Fibroblast of villous mesenchyme (primary cell): ENCODE measurements at places on chromosomes 3 and 15.
A peak's percentile ranks its signal among the peaks of the same experiment; 100 is the strongest.

DNA sequence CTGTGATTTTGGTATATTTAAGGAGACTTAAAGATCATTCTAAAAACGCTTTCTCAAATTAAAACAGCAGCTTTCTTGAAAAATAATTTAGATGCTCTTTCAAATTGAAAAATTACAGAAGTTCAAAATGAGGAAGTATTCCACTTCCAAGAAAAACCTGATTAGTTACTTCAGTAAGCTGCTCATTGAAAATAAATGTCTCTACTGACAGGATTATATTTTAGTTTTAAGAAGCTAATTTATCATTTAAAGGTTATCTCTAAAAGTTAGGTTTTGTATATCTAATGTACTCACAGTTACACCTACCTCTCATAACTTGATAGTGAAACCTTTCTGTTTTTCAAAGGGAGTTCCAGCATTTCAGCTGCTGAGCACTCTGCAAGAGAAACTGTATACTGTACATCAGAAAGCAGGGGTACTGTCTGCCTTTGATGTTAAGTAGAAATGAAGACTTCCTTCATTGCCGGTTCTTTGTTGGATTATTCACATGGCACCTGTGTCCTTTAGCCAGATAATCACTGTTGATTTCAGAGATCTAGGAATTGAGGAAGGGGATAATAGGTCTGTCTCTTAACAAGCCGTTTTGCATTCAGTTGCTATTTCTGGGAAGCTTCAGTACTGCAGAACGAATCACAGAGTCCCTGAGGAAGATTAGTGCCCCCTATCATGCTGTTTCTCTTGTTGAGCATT, 161.6 kb downstream of the TCF12 start:
- DNase-seq: no peak

- DNase-seq: no peak
Measured at GRCh38 chr3:2850701-2851100, 259.5 kb downstream of the IL5RA start.

GRCh38 chr3:181623924-181624694, 87.6 kb upstream of the SOX2 start:
- no peak for DNase-seq

- peak; percentile 59 for DNase-seq
Measured at GRCh38 chr15:68578175-68578979, 416 bp upstream of the CORO2B start.

DNA sequence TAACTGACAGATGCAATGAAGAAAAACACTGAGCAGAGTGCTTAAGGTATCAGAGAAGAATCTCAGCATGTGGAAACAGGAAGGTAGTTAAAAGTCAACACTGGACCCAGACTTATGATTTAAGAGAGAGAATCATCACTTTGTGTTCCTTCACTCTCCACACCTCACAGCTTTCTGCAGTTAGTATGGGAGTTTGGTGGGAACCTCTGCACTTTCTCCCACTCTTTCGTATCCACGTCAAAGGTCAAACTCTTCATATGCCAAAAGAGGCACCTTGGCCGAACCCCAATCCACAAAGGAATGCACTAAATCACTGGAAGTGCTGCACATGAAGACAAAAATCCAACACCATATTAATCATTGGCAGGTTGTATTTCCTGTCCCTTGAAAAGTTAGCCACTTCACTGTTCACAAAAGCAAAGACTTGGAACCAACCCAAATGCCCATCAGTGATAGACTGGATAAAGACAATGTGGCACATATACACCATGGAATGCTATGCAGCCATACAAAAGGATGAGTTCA, 361.2 kb downstream of the MAGI1 start:
- DNase-seq: no peak

GRCh38 chr15:79824136-79824701, 72.6 kb downstream of the MTHFS start:
- DNase-seq: no peak

- DNase-seq: peak; percentile 58
Measured at GRCh38 chr3:153927107-153927506, 194.1 kb upstream of the ARHGEF26 start.

- peak; percentile 93 for DNase-seq
Measured at GRCh38 chr15:68543165-68544008, 35.4 kb upstream of the CORO2B start.

GRCh38 chr3:52530918-52531826, 2.5 kb downstream of the NT5DC2 start:
- no peak for DNase-seq

DNA sequence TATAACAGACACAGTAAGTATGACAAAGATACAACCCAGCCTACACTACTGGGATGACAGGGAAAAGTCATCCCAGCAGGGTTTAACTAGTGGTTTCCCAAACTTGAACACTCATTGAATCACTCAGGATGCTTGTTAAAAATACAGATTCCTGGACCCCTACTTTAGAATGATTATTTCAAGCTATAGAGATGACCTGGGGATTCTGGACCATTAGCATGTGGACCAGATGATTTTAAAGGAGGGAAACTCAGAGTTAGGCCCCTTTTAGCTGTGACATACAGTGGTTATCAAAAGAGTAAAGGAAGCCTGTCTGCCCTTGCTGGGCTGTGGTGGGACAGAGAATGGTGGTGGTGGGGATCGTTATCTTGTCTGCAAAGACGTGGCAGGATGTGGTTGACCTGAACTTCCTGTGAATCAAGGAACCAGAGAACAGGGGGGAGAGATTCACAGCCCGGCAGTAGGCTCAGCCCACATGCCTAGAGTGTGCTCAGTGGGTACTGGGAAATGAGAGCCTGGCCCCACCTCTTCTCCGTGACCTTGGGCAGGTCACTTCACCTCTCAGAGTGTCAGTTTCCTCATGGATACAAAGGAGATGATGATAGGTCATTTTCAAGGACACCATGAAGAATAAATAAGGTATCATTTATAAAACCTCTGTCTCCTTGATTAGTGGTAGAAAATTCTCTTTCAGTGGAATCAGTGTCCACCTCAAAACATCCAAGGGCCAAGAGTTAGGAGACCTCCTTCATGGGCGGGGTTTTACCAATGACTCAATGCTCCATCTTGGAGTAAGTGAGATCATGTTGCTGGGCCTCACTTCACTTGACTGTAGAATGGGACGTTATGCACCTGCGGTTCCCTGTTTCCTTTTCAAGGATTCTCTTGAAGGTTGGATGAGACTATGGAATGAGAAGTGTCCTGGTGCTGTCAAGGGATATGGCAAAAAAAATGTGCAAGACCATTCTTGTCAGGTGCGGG, 306.5 kb downstream of the RPLP1 start:
- DNase-seq: peak; percentile 88

DNA sequence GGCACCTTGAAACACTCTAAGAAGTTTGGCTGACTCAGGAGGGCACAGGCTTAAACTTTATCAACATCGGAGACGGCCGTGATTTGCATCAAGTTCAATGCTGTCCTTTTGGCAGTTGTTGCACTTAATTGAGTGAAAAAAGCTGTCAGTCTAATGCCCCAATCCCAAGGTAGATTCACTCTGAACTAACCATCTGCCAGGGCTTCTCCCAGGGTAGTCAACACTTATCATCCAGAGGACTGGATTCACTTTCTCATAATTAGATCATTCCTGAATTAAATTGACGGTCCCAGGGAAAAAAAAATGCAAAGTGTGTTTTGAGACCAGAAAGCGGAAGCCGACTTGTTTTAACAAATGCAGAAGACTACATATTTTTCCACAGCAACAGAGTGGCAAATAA, 28.5 kb downstream of the RORA start:
- no peak for DNase-seq

GRCh38 chr3:171459137-171459941, 866 bp downstream of the TNIK start:
- DNase-seq: peak; percentile 32

GRCh38 chr3:126478581-126479310, 3.1 kb upstream of the ZXDC start:
- no peak for DNase-seq

GRCh38 chr3:18745472-18745871, 320.3 kb upstream of the SATB1 start:
- DNase-seq: no peak

DNA sequence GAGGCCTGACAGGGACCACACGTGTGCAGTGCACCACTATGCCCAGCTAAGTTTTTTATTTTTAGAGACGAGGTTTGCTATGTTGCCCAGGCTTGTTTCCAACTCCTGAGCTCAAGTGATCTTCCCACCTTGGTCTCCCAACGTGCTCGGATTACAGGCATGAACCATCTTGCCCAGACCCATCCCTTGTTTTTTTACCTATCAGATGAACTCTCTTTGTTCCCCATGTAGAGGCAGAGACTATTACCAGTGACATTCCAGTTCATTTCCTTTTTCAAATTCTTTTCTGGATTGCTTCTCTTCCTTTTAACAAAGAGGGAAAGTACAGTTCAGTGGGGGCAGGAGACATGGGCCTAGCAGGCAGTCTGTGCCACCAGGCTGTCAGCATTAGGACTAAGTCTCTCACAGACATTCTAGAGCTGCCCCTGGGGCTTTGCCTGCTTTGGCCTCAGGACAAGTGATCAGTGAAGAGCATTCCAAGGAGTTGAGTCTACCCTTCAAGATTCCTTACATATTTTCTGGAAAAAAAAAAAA, 103.5 kb upstream of the SLC7A14 start:
- peak; percentile 64 for DNase-seq

- DNase-seq: no peak
Measured at GRCh38 chr3:9351709-9352126, 11.1 kb upstream of the THUMPD3 start.

GRCh38 chr3:11661052-11661656, 17.4 kb upstream of the VGLL4 start:
- no peak for DNase-seq

DNA sequence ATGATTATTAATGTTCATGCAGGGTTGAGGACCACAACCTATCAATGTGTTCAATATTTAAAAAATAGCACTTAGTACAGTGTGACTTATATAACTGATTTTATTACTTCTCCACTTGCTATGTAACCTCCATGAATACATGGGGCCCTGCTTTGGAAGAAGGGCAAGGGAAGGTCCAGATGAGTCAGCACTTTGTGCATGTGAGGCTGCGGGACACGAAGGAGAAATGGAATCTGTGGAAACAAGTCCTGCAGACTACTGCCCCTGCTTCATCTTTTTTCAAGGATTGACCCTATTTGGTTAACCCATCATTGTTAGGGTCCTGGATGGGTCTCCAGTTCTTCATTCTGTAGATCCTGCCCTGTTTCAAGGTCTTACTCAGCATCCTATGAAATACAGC, 1.6 kb downstream of the NXPE3 start:
- DNase-seq: peak; percentile 89

GRCh38 chr3:194176274-194176991, 40.5 kb downstream of the HES1 start:
- DNase-seq: peak; percentile 60

GRCh38 chr3:115836944-115837343, 213.6 kb downstream of the GAP43 start:
- peak; percentile 23 for DNase-seq

- peak; percentile 77 for DNase-seq
Measured at GRCh38 chr3:159128628-159129027, 326.8 kb downstream of the MFSD1 start.

GRCh38 chr15:68935400-68935937, 5.1 kb downstream of the SPESP1 start:
- DNase-seq: no peak

DNA sequence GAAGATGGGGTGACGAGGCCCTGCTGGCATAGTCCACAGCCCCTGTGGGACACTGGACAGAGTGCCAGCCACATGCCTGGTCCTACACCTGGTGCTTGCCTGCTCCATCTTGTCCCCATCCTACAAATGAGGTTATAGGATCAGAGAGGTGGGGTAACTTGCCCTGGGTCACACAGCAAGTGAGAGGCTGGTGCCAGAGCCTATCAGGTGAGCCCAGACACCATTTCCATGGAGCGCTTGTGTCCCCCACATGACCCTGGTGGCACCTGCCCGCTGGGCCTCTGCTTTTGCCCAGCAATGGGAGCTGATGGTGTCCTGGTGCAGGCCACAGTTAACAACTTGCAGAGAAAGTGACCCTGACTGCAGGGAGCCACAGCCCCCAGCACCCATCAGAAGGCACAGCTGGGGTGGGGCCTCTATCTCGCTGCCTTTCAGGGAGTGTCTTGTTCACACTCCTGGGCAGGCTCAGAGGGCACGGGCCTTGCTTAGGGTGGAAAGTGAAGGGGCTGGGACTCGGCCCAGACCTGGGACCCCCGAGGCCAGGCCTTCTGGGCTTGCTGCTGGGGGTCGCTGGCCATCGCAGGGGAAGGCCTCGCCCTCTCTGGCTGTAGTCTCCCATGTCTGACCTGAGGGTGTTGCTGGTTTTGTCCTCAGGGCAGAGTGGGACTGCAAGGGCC, 7.2 kb downstream of the PLXNA1 start:
- DNase-seq: no peak

GRCh38 chr3:193569119-193569518, 14.4 kb upstream of the ATP13A4 start:
- no peak for DNase-seq

DNA sequence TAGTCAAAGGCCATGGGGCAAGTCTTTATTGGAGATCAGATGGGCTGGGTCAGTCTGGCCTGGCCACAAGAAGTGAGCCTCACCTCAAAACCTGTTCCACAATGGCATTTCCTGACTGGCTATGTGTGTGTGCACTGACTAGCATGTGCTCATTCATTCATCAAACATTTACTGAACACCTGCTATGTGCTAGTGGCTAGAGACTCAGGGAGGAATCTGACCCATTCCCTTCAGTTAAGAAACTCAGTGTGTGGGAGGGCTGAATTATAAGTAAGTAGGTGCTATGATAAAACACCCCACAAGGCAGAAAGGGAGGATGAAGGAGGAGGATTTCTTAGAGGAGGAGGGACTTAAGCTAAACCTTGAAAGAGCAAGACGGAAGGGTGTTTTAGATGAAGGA, 5.4 kb upstream of the CGNL1 start:
- no peak for DNase-seq

GRCh38 chr15:25684521-25685431, 178.4 kb downstream of the ATP10A start:
- peak; percentile 14 for DNase-seq

GRCh38 chr3:137264843-137265330, 307.1 kb downstream of the IL20RB start:
- no peak for DNase-seq

- DNase-seq: no peak
Measured at GRCh38 chr3:24225385-24225950, 269.2 kb downstream of the THRB start.

DNA sequence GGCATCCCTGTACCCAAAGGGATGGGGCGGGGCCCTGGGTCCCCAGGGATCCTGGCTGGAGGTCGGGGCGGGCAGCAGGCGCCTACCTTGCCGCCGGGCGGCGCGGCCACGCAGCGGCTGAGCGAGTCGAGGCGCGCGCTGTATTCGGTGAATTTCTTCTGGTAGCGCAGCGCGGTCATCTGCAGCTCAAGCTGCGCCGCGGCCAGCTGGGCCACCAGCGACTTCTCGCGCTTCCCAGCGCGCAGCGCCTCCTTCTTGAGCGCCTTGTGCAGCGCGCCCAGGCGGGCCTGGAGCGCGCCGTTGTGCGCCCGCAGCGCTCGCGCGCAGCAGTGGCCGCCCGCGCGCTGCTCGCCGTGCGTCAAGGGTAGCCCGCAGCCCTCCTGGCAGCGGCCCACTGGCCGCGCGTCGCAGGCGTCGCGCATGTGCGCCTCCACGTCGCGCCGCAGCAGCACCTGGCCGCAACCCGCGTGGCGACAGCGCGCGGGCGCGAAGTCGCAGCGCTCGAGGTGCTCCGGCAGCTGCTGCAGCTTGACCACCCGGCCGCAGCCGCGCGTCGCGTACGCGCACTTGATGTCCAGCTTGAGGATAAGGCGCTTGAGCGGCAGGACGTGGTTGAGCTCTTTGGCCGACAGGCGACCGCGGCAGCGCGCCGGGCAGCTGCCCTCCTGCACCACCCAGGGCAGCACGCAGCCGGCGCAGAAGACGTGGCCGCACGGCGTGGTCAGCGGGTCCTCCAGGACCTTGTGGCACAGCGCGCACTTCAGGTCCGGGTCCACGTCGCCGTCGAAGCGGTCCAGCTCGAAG, 522 bp downstream of the PDZRN3 start:
- peak; percentile 59 for DNase-seq

GRCh38 chr3:8759038-8759707, 10.2 kb downstream of the OXTR start:
- no peak for DNase-seq
